ENCODE measurements at places on chromosomes 11 and 22. TPM values are rescaled to one million over a fixed set of nuclear protein-coding genes. Genes with fewer than 3 reads are reported as not detected.

GRCh38 chr11:59641156-59641555 lies 25.6 kb upstream of the OSBP start:
- DNase-seq: no peak

DNA sequence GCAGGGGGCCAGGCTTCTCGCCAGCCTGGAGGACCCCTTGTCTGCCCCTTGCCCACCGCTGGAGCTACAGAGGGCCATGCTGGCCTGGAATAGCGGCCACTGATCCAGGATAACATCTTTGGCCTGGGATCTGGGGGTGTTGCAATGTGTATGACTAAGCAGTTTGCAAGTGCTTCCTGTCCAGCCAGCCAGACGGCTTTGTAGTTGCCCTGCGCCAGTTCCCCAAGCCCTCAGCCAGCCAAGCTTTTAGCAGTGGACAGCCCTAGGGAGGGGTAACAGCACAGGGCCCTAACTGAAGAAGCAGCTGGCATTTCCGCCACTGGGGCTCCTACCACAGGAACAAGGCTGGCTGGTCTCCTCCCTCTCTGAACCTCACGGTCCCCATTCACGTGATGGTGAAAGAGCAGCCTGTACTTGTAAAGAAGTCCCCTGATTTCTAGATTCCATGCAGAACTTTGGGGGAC lies 32.1 kb downstream of the UQCR10 start:
- peak; percentile 96 for DNase-seq

GRCh38 chr11:61756452-61757212 lies 4.2 kb downstream of the MYRF start:
- DNase-seq: no peak

DNA sequence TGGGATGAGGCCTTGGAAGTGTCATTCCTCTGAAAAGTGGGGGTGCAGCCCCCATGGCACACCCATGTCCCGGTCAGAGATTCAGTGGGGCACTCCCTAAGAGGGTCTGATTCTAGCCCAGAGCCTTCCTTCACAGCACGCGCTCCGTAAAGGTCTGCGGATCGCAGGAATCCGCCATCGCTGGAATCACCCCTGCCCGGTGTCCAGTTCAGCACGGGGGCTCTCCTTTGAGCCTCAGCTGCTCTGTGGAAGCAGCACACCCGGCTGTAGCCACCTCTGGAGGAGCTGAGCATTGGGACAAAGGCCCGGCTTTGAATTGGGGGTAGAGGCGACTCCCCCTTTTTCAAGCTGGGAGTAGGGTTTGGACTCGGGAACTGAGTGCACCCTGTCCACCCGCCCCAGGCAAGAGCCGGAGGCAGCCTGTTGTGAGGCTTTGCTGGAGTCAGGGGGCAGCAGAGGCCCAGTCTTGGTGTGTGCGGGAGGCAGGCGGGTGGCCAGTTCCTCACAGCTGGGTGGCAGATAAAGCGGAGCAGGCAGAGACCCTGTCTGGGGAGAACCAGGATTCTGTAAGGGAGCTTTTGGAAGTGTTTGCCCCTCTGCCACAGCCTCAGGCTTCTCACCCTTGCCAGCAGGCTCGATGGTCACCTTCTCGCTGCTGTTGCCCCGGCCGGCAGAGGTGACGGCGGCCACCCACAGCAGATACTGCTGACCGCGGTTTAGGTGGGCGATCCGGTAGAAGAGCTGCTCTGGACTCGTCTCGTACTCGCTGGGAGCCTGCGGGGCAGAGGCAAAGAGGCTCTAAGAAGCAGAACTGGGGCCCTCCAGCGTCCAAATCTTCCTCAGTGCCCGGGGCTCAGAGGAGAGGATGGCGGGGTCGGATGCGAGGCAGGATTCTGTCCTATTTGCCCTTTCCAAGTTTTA lies 115.9 kb downstream of the CEP164 start:
- DNase-seq: peak; percentile 89

DNA sequence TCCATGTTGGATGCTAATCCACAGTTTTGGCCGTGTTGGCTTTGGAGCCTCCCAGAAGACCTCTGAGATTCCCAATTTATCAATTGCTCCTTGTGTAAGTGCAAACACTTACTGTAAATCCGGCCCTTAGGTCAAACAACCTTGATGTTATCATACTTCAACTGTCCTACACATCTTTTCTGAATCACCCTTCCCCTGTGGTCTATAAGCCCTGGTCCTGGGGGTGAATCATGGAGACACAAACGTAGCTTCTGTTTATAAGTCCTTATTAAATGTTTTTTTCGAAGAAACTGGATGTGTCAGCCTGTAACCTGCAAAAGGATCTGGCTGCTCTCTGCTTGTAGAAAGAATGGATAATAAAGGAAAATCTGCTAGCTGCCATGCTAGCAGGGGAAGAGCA lies 1.7 kb upstream of the IL10RA start:
- no peak for DNase-seq

- no peak for DNase-seq
These were observed 21.2 kb upstream of the TP53AIP1 start for GRCh38 chr11:128963744-128964325.

DNA sequence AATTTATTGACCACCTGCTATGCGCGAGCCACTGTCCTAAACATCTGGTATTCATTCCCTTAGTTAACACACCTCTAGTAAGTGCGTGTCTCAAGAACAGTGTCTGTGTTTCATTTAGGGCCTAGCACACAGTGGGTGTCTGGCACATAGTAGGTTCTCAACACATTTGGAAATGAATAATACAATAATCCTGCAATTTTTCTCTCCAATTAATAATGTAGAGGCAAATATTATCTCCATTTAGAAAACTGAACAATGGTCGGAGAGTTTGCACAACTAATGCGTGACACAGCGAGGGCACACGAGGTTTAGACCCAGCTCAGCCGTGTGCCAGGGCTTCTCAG lies 4.0 kb upstream of the NCF4 start:
- DNase-seq: no peak

GRCh38 chr22:37300551-37301017 lies 18.3 kb downstream of the CYTH4 start:
- DNase-seq: no peak

- DNase-seq: no peak
These were observed 98.9 kb downstream of the TRIM29 start for GRCh38 chr11:120039039-120039438.

GRCh38 chr22:45672564-45673481 lies 1.2 kb downstream of the ATXN10 start:
- DNase-seq: no peak

- DNase-seq: no peak
These were observed 13.7 kb downstream of the NLRP14 start for GRCh38 chr11:7034019-7034418.

DNA sequence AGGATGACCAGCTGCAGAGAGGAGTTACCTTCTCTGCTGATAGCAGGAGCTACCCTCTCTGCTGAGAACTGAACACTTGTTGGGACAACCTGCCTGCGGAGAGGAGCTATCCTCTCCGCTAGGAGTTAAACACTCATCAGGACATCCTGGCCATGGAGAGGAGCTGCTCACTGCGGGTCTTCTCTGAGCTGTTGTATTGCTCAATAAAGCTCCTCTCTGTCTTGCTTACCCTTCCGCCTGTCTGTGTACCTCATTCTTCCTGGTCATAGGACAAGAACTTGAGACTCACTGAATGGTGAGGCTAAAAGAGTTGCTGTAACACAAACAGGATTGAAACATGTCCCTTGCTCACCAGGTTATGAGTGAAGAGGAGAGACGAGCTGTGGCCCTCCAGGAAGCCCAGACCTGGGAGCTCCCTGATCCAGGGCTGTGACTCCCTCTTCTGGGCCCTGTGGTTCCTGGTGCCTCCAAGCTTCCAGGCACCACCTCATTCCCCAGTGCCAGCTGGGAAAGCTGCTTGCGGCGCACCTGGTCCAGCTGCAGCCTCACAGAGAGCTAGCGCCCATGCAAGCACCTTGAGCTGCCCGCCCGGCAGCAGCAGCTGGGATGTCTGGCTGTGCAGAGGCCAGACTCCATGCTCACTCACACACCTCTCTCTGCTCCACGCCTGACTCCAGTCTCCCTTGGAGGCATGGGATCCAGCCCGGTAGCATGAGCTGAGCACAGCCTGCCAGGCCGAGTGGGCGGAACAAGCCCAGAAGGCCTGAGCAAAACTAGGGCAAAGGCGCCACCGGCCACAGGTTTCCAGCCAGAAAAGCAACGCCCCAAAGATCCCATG lies 50.5 kb downstream of the RAB30 start:
- no peak for DNase-seq

DNA sequence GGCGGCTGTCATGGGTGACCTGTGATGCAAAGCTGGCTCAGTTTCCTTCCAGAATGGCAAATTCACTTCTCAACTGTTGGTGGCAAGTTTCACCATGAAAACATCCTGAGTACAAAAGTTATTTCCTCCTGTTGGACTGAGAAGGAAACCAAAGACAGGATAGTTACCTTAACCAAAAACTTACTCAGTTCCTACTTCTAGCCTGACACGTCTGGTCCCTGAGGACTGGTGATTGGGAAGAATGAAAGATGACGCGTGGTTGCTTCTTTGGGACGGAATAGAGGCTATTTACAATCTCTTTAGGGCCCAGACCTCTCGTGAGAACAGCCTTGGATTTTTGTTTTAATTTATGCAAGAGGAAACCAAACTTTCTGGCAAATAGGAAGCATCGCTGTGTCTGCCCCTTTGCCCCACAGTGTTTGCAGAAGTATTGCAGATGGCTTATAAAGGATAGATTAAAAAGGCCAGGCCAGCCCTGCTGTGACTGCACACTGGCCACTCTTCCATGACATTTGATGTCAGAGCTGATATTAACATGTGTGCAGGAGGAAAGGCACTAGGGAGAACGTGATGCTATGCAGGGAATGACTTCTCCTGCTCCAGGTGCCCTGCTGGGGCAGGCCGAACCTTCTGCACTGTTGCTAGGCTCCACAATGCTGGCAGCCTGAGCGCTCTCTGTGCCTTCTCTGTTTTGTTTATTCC lies 7.6 kb downstream of the VPS26B start:
- no peak for DNase-seq

DNA sequence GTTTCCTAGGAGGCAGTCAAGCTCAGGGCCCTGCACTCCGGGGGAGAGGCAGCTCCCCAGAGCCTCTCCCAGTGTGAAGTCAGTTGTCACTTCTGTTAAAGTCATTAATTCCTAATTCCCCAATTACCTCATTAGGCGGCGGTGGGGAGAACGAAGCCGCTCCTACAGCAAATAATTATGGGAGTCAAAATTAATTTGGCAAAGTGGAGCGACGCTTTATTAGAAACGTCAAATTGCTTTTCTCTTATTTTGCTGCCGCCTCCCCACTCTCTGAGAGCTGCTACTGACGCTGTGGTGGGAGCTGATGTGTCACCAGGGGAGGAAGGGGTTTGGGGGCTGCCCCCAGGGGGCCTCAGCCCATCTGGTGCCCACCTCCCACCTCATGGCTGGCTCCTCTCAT lies 41.6 kb downstream of the SLC22A12 start:
- DNase-seq: no peak

- DNase-seq: no peak
These were observed 100.5 kb downstream of the RASSF10 start for GRCh38 chr11:13109616-13110015.

DNA sequence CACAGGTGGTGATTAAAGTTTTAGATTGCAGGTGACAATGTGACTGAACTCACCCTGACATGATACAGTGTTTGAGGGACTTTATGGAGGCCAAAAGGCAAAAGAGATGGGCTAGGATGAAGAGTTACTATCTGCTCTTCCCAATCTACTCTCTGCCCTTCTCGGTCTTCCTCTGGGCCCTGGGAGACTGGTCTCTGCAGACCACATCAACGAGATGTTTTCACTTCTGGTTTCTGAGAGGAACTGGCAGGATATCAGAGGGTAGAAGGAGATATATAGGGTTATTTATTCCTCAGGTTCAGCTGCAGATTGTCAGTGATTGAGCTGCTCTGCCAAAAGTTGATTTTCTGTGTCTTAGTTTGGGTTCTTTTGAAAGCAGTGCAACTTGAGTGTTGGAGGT lies 32.4 kb upstream of the CD44 start:
- no peak for DNase-seq

GRCh38 chr11:33984682-33985389 lies 66.7 kb upstream of the CAPRIN1 start:
- no peak for DNase-seq

- no peak for DNase-seq
These were observed 429 bp downstream of the VEGFB start for GRCh38 chr11:64234647-64235379.

DNA sequence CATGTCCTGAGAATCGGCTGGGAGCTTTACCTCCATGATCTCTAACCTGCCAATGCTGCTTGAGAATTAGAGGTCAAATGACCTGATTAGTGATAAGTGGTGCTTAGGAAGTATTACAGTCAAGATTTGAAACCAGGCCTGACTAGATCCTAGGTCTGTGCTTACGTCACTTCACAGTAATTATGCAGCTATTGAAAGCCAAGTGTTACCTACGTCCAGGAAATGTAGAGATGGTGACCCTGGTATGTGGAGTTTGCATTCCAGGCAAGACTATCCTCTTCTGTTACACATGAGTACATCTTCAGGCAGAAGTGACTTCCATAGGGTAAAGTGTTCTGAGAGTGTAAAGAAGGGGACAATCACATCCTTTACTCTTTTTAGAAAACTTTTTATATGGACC lies 530.4 kb upstream of the TENM4 start:
- no peak for DNase-seq

GRCh38 chr11:61999141-61999975 lies 31.9 kb upstream of the FTH1 start:
- DNase-seq: no peak

DNA sequence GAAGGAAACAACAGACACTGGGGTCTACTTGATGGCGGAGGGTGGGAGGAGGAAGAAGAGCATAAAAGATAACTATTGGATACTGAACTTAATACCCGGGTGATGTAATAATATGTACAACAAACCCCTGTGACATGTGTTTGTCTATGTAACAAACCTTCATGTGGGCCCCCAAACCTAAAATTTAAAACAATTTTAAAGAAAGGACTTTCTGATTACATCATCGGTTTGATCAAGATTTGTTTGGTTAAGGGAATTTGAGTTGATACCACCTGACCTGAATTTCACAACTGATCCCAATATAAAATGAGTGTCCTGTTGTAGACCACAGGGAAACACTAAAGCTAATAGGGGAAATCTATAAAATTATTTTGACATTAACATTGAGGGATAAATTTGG lies 34.3 kb downstream of the APIP start:
- no peak for DNase-seq

GRCh38 chr11:121890946-121891515 lies 225.0 kb downstream of the BLID start:
- no peak for DNase-seq

NRIP3 gene
- 6.0 TPM for total RNA-seq

OPCML gene
- total RNA-seq: 0.60 TPM

CHADL gene
- 1.9 TPM for total RNA-seq

CBX7 gene
- 50.2 TPM for total RNA-seq

PRR33 gene
- not detected for total RNA-seq

Measured in posterior vena cava (tissue), 2 donors.